Central memory CD8-positive, alpha-beta T cell (primary cell): ENCODE measurements at places on chromosomes 5 and 9.

DNA sequence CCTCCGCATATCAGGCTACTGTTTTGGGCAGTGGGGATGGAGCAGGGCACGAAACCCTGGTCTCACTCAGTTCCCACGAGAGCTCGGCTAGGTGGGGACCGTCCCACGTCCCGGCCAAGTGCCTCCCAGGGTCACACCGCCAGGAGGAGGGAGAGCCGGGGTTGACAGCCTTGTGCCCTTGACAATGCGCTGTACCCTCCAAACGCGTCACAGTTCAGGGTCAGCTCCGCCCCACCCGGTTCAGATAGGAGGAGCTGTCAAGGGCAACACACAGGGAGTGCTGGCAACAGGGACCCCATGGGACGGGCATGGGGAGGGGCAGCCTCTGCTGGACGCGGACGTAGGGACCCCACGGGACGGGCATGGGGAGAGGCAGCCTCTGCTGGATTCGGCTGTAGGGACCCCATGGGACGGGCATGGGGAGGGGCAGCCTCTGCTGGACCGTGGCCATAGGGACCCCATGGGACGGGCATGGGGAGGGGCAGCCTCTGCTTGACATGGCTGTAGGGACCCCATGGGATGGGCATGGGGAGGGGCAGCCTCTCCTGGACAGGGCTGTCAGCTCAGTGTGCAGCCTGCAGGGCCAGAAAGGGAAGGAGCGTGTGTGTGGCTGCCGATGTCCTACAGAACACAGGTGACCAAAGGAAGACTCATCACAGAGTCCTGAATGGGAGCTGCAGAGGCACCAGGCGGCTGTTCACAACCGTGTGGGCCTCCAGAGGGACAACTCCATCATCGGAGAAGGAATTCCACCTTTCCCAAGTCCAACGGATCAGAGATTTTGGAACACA is 29.4 kb downstream of the PNPLA7 start:
- no peak overlapping the region for H3K27ac ChIP-seq
- H3K27me3 ChIP-seq: no peaks in the 10 kb centered on the region
- H3K4me3 ChIP-seq: no peak overlapping the region
- DNase-seq: no peak
- peaks cover 6% of the 10 kb centered on the region for H3K4me1 ChIP-seq
- H3K36me3 ChIP-seq: peaks cover 2% of the 10 kb centered on the region

GRCh38 chr9:90724112-90724511 is 77.5 kb upstream of the SYK start:
- no peaks in the 10 kb centered on the region for H3K4me1 ChIP-seq
- H3K27me3 ChIP-seq: peaks cover 30% of the 10 kb centered on the region

- no peak overlapping the region for H3K27ac ChIP-seq
- no peak overlapping the region for H3K4me3 ChIP-seq
- DNase-seq: no peak
These were observed 15.7 kb downstream of the BRD3OS start for GRCh38 chr9:134040781-134041648.

GRCh38 chr5:166594567-166594966 is 1696.9 kb upstream of the WWC1 start:
- H3K4me1 ChIP-seq: no peaks in the 10 kb centered on the region
- no peaks in the 10 kb centered on the region for H3K27me3 ChIP-seq
- no peak overlapping the region for H3K4me3 ChIP-seq
- DNase-seq: no peak

DNA sequence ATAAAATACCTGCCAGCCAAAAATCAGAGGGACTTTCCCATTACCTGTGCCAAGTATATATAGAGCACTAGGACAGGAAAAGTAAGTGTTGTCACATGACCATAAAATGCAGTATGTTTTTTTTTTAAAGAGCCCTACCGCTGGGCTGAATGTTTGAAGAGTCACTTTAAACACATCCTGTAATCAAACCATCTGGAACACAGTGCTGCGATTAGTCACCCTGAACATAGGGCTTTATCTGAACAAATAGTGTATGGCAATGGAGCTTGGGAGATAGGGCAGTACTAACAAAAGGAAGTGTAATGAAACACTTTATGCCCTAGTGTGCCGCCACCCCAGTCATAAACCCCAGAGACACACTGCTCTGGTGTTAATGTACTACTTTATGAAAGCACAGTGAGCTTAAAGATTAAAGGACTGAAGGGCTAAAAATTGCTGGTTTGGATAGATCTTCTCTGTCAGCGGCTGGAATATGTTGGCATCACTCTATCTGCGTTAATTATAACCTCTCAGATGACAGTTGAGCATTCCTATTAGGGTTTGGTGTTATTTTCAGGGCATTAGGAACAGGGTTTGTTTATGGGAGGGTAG is 90.4 kb downstream of the ZNF608 start:
- H3K27ac ChIP-seq: no peak overlapping the region
- H3K27me3 ChIP-seq: no peaks in the 10 kb centered on the region
- no peak for DNase-seq
- H3K36me3 ChIP-seq: no peaks in the 10 kb centered on the region
- no peaks in the 10 kb centered on the region for H3K4me1 ChIP-seq
- H3K4me3 ChIP-seq: no peak overlapping the region

DNA sequence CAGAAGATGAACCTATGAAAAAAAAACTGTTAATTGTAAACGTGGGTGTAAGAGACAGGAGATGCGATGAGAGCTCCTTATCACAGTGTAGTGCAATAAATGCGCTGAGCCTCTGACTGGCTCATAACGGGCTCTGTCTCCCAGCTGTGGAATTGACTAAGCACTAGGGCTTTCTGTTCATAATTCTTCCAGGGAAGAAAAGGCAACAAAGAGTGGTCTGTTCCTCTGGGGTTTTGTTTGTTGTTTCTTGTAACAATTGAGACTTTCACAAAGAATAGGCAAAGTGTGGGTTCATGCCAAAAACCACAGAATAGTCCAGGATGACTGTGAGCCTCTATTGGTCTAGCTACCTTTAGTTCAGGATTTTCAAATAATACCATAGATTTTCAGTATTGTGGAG is 39.4 kb downstream of the UBE2QL1 start:
- peaks cover 67% of the 10 kb centered on the region for H3K27me3 ChIP-seq
- H3K4me1 ChIP-seq: no peaks in the 10 kb centered on the region
- H3K36me3 ChIP-seq: no peaks in the 10 kb centered on the region

DNA sequence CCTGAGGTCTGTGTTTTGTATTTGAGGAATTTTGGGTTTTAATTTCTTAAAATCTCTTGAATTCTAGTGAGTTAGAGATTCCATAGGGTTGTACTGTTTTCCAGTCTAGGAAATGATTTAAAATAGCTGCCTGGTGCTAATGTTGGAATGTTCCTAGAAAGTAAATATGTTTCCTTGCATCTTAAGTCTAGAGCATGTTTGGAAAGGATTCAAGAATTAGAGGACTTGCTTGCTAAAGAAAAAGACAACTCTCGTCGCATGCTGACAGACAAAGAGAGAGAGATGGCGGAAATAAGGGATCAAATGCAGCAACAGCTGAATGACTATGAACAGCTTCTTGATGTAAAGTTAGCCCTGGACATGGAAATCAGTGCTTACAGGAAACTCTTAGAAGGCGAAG is 41.8 kb downstream of the LMNB1 start:
- no peak overlapping the region for H3K27ac ChIP-seq
- no peak overlapping the region for H3K4me3 ChIP-seq
- H3K27me3 ChIP-seq: no peaks in the 10 kb centered on the region
- DNase-seq: no peak
- peaks cover 28% of the 10 kb centered on the region for H3K36me3 ChIP-seq
- peaks cover 10% of the 10 kb centered on the region for H3K4me1 ChIP-seq

DNA sequence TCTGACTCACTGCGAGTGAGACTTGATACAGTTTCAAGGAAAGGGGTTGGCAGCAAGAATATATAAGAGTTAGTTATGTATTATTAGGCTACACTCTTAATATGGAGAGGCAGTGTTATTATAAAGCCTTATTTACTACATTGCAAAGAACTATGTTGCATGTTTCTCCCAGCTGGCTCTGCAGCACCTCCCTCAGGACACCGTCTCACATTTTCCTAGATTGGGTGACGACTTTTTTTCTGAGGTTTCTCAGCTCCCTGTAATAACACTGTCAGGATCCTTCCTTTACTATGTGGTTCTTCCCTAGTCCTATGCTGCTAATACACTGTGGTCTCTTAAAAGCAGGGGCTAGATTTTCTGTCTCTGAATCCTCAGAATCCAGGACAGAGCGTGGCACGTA is 153.7 kb downstream of the INSYN2B start:
- H3K36me3 ChIP-seq: peaks cover 15% of the 10 kb centered on the region
- H3K27ac ChIP-seq: no peak overlapping the region
- no peak for DNase-seq
- no peak overlapping the region for H3K4me3 ChIP-seq
- H3K27me3 ChIP-seq: no peaks in the 10 kb centered on the region

GRCh38 chr9:90029996-90030395 is 425.2 kb downstream of the GADD45G start:
- H3K36me3 ChIP-seq: no peaks in the 10 kb centered on the region
- no peak overlapping the region for H3K4me3 ChIP-seq
- no peaks in the 10 kb centered on the region for H3K4me1 ChIP-seq
- H3K27ac ChIP-seq: no peak overlapping the region

DNA sequence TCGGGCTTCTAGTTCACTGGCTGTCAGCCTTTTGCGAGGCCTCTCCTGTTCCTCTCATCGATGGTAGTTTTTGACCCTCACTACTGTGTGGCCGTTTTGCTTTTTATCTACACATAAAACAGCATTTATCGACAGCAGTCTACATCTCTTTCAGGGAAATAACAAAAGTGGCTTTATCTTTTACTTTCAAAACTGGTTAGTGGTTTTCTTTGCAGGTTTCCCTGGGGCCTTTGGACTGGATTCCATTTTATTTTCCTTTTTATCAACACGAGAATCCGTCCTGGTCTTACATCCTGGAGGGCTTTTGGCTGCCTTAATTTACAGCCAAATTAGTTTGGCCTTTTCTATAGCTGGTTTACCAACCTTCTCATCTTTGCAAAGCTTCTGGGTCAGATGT is 793 bp upstream of the PKD2L2 start:
- H3K4me1 ChIP-seq: peaks cover 18% of the 10 kb centered on the region
- no peaks in the 10 kb centered on the region for H3K27me3 ChIP-seq
- peak overlapping the region; percentile 85 for H3K4me3 ChIP-seq
- H3K27ac ChIP-seq: peak overlapping the region; percentile 89
- H3K36me3 ChIP-seq: peaks cover 10% of the 10 kb centered on the region

- H3K4me3 ChIP-seq: peak within 1 kb of the TSS; percentile 90
- H3K27ac ChIP-seq: peak within 1 kb of the TSS; percentile 85
- peaks cover under 1% of the 10 kb centered on the region for H3K27me3 ChIP-seq
- peaks cover 24% of the 10 kb centered on the region for H3K4me1 ChIP-seq
These were observed at the start of gene ZNF354C for GRCh38 chr5:179060116-179061008. ZNF354C (plus strand) TSS chr5:179060373; CDS start chr5:179062069, 1,696 bp downstream.

DNA sequence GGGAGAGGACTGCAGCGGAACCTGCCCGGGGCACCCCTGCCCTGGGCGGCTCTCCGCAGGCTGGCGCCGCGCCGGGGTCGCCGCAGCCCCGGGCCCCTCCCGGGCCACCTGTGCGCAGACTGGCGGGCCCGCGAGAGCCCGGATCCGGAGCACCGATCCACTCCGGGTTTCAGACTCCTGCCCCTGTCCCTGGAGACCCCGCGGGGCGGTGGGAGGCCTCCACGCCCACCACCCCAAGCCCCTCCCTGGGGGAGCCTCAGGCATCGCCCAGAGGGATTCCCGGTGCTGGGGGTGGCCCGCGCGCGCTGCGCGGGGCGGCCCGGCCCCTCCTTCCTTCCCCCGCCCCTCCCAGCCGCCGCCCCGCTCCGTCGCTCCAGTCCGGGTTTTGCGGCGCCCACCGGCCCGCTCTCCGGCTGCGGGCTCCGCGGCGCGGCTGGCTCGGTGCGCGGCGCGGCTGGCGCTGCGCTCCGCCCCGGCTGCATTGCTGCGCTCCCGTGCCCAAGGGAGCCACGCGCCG is at the start of gene UNC5A:
TSS of gene UNC5A (plus strand) at position 479 of the 517 bp plus-strand sequence. CDS start 192 bp downstream, outside the sequence.
- H3K36me3 ChIP-seq: peaks cover 2% of the 10 kb centered on the region
- H3K4me1 ChIP-seq: peaks cover 17% of the 10 kb centered on the region
- H3K27me3 ChIP-seq: peaks cover 92% of the 10 kb centered on the region
- no peak within 1 kb of the TSS for H3K27ac ChIP-seq

DNA sequence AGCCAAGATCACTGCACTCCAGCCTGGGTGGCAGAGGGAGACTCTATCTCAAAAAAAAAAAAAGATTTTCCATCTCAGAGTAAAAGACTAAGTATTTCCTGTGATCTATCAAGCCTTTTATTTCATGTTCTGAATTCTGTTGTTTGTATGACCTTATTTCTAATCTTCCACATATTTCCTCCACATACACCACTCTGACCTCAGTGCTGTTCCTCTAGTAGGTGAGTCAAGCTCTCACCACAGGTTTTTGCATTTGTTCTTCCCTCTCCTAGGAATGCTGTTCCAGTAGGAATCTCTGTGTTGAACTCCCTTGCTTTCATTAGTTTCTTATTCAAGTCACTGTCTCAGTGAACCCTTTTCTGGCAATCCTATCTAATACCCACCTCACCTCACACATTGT is 68.1 kb downstream of the INVS start:
- peaks cover 1% of the 10 kb centered on the region for H3K36me3 ChIP-seq
- H3K27me3 ChIP-seq: no peaks in the 10 kb centered on the region
- no peaks in the 10 kb centered on the region for H3K4me1 ChIP-seq
- H3K27ac ChIP-seq: no peak overlapping the region
- H3K4me3 ChIP-seq: no peak overlapping the region
- no peak for DNase-seq

GRCh38 chr5:168651648-168652047 is 72.5 kb upstream of the PANK3 start:
- H3K4me3 ChIP-seq: no peak overlapping the region
- H3K4me1 ChIP-seq: no peaks in the 10 kb centered on the region
- DNase-seq: no peak
- H3K36me3 ChIP-seq: no peaks in the 10 kb centered on the region
- H3K27me3 ChIP-seq: peaks cover 42% of the 10 kb centered on the region

- DNase-seq: no peak
- no peak overlapping the region for H3K4me3 ChIP-seq
- no peak overlapping the region for H3K27ac ChIP-seq
- no peaks in the 10 kb centered on the region for H3K36me3 ChIP-seq
- H3K4me1 ChIP-seq: no peaks in the 10 kb centered on the region
These were observed 861 bp downstream of the NTRK2 start for GRCh38 chr9:84670138-84671041.

- peak within 1 kb of the TSS; percentile 38 for H3K27ac ChIP-seq
- H3K27me3 ChIP-seq: peaks cover 17% of the 10 kb centered on the region
- peak within 1 kb of the TSS; percentile 80 for H3K4me3 ChIP-seq
- peaks cover 8% of the 10 kb centered on the region for H3K4me1 ChIP-seq
- DNase-seq: peak; percentile 96
These were observed at the start of gene SLC2A8 for GRCh38 chr9:127396808-127397645. SLC2A8 (plus strand) TSS chr9:127397169; CDS start chr9:127397231, 62 bp downstream.

GRCh38 chr5:14321936-14322335 is 178.8 kb downstream of the TRIO start:
- no peaks in the 10 kb centered on the region for H3K4me1 ChIP-seq
- peaks cover 2% of the 10 kb centered on the region for H3K36me3 ChIP-seq
- H3K4me3 ChIP-seq: no peak overlapping the region

DNA sequence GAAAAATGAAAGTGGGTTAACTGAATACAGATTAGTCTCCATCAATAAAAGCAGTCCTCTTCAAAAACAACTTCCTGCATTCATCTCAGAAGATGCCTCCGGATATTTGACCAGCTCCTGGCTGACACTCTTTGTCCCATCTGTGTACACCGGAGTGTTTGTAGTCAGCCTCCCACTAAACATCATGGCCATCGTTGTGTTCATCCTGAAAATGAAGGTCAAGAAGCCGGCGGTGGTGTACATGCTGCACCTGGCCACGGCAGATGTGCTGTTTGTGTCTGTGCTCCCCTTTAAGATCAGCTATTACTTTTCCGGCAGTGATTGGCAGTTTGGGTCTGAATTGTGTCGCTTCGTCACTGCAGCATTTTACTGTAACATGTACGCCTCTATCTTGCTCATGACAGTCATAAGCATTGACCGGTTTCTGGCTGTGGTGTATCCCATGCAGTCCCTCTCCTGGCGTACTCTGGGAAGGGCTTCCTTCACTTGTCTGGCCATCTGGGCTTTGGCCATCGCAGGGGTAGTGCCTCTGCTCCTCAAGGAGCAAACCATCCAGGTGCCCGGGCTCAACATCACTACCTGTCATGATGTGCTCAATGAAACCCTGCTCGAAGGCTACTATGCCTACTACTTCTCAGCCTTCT is 16.6 kb downstream of the F2R start:
- no peaks in the 10 kb centered on the region for H3K27me3 ChIP-seq
- DNase-seq: no peak
- H3K36me3 ChIP-seq: peaks cover 18% of the 10 kb centered on the region
- H3K4me1 ChIP-seq: peaks cover 54% of the 10 kb centered on the region
